ENCODE measurements at places on chromosomes 11 and 22.

DNA sequence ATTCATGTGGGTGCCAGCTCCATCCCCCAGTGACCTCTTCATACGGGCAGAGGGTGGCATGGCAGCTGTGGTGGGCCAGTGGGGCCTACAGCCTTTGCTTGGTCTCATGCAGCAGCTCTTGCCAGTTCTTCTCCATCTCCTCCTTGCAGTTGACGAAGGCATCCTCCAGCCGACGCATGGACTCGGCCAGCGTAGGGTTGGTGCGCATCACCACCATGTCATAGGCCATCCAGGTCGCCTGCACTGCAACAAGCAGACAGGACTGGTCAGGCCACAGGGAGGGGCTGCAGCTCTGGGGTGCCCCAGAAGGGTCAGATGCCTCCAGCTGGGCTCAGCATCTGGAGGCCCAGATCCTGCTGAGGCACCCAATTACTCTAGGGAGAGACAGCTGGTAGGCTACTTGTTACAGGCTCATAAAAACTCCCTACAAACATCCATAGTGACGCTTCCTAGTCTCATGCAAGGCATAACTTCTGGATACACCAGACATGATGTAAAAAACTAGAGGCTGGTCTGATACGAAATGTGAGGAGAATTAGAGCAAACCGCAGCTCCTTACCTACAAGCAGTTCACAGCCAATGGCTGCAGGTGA is 5.6 kb downstream of the KLHDC7B start:
- DNase-seq: no peak

DNA sequence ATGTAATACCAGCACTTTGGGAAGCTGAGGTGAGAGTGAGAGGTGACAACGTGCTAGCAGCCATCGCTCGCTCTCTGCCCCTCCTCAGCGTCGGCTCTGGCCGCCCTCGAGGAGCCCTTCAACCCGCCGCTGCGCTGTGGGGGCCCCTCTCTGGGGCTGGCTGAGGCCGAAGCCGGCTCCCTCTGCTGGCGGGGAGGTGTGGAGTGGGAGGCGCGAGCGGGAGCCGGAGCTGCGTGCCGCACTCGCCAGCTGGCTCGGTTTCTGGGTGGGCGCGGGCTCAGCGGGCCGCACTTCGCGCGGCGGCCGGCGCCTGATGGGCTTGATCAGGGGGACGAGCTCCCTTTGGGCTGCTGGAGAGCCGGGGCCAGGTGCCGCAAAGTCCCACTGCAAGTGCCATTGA is 98.9 kb upstream of the UBASH3B start:
- DNase-seq: no peak

DNA sequence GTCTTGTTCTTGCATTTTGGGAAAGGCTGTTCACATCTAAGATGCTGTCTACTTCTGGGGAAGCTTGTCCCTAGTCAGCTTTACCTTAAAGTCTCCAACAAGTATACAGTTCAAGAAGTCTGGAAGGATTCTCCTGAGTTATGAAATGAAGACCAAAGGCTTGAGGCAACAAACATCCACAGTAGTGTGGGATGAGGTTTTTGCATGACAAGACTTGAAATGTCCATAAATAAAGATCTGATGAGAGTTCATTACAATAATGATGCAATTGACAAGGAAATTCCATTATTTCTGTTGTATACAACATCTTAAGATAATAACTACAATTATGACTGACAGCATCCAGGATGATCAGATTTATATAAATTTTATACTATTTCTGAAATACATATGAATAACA is 21.3 kb upstream of the KDM4E start:
- DNase-seq: no peak

DNA sequence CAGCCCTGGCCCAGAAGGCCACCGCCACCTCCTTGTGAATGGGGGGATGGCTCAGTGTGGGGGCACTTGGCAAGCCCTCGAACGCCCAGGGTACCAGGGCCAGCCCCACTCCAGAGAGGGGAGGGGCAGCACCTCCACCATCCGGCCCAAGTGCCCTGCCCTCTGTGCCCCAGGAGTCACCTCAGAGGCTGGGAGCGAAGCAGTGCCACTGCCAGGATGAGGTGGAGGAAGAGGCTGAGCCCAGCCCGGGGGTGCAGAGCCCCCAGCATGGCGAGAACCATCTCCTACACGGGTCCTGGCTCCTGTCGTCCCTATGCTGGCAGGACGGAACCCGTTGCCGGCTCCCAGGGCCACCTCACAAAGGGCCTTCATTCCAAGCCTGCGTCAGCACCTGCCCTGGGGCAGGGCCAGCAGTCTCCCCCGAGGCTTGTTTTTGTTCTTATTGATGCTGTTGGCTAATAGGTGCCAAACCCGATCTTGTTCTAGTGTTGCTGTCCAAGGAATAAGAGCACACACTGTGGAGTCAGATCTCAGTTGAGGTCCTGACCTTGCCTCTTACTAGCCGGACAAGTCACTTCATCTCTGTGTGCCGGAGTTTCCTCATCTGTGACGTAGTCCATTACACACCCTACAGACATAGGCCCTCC is at the start of gene FREY1:
FREY1 (minus strand) TSS at position 307 of the 647 bp plus-strand sequence; CDS start at position 281, 26 bp downstream.
- DNase-seq: no peak

DNA sequence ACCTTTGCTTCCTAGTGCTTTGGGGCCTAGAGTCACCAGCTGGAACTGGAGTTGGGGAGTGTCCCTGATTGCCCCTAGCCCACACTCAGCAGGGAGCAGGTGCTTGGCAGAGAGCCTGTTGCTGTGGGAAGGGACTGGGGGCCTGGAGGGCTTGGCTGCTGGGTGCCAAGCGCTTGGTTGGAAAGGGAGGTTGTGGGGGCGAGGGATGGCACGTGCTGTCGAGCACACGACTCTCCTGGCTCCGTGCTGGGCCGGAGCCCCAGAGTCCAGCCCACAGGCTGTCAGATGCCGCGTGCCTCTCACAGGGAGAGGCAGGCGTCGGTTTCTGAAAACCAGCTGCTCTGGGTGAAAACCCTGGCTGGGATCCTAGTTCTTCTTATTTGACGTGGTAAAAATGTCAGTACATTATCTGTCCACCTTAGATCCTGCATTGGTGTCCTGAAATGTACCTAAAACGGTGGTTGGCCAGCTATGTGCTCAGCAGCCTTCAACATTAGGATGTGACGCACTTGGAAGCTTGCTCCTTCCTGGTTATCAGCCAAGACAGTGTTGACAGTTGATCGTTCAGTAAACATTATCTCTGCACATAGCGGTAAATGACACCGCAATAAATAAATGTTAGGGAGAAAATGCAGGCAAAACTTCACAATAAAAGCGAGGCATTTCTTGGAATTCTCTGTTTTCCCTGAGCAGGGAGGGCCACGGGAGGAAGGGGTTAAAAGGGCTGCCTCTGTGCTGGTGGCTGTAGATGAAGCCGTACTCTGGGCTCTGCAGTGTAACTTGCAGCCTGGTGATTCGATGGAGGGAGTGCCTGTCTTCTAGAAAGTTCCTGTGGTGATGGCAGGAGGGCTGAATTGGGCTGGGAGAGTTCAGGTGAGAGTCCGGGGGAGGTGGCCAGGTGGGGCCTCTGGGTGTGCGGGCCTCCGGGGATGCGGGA is 29.2 kb downstream of the GRAMD4 start:
- DNase-seq: no peak

- DNase-seq: no peak
Observed at GRCh38 chr11:111642542-111642941, 40.3 kb downstream of the SIK2 start.

DNA sequence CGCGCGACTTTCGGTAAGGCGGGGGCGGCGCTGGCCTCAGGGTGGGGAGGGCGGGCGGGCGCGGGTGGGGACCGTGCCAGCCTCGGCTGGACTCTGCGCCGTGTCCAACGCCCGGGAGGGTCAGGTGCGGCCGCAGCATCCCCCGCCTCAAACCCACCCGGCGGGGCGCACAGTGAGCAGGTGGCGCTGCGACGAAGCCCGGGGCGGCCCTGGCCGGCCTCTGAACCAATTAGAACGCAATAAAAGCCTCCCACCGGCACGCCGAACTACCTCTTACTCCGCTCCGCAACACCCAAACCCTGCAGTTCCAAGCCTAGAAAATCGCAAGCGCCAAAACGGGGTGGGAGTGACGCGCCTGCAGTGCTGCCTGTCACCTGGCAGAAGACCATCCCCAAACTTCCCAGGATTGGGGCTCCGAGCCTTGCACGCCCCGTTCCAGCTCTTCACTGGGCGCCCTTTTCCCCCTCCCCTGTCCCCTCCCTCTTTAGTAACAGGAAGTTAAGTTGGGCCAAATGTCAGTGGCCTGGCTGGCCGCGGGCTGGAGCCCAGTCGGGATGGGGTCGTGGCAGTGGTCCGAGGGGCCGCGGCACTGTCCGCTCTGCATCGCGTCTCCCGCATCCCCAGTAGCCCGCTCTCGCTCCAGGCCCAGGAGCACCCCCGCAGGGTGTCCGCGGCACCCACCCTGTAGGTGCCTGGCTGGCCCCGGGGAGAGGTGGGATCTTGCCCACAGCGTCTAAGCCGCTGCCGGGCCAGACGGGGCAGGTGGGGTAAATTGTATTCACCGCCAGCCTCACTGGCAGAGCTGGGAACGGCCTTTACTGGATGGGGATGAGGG is 541 bp downstream of the MICAL2 start:
- DNase-seq: no peak

- no peak for DNase-seq
Observed at GRCh38 chr11:12160680-12161079, 50.3 kb downstream of the MICAL2 start.

- DNase-seq: no peak
Observed at GRCh38 chr22:28742562-28742962, 723 bp downstream of the HSCB start.

DNA sequence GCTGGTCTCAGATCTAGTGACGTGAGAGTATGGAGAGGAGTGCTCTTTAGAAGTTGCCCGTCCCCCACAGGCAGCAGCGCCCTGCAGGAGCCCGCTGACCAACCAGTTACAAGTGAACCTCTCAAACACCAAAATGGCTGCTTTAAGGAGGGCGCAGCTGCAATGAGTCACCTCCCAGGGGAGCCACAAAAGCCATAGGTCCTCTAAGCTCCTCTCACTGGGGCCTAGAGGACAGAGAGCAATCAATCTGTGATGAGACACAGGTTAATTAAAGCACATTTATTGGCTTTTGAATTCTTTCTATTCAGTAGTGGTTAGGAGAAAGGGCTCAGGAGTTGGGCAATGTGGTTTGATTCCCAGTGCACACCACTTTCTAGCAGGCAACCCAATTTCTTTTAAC is 15.5 kb upstream of the RAPSN start:
- DNase-seq: no peak

- no peak for DNase-seq
Observed at GRCh38 chr11:13776134-13776815, 107.8 kb downstream of the FAR1 start.

DNA sequence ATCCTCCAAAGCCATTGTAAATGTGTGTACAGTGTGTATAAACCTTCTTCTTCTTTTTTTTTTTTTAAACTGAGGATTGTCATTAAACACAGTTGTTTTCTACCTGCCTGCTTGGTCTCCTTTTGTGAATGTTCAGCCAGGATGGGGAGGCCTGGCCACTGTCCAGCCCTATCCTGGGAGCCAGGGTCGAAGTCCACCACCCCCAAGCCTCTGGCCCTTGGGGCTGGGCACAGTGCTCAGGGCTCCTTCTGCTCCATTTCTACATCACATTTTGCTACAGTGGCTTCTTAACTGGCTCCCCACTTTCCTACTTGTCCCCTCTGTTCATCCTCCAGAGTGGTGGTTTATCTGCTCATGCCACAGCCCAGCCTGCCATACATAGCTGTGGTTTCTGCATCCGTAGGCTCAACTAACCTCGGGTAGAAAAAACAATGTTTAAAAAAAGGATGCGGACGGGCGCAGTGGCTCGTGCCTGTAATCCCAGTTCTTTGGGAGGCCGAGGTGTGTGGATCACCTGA is 2.5 kb upstream of the SMARCB1 start:
- DNase-seq: no peak

- no peak for DNase-seq
Observed at GRCh38 chr11:35088226-35088625, 50.7 kb upstream of the CD44 start.

DNA sequence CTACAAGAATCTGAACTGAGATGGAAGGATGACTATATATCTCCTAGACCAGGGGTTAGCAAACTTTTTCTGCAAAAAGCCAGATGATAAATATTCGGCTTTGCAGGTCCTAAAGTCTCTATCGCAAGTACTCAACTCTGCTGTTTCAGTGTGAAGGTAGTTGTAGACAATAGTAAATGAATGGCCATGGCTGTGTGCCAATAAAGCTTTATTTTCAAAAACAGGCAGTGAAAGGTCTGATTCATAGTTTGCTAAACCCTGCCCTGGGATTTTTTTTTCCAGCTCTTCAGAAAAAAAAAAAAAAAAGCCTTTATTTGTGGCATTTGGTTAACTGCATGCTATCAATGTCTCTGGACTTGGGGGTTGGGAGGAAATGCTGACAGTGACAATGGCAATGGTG is 37.5 kb downstream of the FAM227A start:
- no peak for DNase-seq

DNA sequence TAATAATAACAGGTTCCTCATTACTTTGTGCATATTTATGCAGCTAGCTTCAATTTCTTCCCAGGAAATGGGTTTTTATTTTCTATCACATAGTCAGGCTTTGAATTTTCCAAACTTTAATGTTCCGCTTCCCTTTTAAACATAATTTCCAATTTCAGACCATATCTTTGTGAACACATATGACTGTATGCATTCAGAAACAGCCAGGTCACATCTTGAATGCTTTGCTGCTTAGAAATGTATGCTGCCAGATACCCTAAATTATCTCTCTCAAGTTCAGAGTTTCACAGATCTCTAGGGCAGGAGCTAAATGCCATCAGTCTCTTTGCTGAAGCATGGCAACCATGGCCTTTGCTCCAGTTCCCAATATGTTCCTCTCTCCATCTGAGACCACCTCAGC is 2203.8 kb downstream of the LRRC4C start:
- DNase-seq: no peak

DNA sequence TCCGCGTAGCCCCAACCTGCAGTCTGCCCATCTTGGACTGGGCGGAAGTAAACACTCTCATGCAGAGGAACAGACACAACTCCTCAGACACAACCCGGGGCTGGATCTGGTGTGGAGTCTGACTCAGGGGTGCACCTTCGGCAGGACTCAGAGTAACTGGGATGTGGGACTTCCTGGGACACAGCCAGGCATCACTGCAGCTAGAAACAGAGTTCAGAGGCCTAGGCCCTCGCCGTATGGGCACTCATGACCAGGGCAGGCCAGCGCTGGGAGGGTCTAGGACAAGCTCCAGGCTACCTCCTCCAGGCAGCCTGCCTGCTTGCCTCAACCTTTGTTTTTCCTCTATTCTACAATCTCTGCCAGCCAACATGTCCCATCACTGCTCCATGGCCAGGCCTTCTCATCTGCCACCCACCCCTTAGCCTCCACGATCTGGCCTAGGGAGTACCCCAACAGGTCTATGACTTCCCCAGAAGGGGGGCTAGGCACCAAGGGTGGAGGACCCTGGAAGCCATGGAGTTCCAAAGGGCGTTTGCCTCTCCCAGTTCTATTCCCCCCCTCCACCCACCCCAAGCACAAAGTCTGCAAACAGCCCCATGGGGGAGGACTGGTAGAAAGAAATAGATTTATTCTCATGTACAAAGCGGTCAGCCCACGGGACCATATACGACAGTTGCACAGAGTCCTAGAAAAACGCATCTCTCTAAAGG is 98.5 kb downstream of the PDE2A start:
- no peak for DNase-seq
